Stimulated activated CD4-positive, alpha-beta T cell treated with anti-CD3 and anti-CD28 coated beads, Interleukin-2, amount 100 ng/mL, for 48 hours (primary cell): ENCODE measurements at places on chromosomes 3 and 15.

DNA sequence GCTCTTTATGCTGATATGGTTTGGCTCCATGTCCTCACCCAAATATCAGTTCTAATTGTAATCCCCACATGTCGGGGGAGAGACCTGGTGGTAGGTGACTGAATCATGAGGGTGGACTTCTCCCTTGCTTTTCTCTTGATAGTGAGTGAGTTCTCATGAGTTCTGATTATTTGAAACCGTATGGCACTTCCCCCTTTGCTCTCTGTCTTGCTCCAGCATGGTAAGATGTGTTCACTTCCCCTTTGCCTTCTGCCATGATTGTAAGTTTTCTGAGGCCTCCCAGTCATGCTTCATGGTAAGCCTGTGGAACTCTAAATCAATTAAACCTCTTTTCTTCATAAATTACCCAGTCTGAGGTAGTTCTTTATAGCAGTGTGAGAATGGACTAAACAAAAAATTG lies 107.6 kb downstream of the IMPG2 start:
- no peak for DNase-seq

DNA sequence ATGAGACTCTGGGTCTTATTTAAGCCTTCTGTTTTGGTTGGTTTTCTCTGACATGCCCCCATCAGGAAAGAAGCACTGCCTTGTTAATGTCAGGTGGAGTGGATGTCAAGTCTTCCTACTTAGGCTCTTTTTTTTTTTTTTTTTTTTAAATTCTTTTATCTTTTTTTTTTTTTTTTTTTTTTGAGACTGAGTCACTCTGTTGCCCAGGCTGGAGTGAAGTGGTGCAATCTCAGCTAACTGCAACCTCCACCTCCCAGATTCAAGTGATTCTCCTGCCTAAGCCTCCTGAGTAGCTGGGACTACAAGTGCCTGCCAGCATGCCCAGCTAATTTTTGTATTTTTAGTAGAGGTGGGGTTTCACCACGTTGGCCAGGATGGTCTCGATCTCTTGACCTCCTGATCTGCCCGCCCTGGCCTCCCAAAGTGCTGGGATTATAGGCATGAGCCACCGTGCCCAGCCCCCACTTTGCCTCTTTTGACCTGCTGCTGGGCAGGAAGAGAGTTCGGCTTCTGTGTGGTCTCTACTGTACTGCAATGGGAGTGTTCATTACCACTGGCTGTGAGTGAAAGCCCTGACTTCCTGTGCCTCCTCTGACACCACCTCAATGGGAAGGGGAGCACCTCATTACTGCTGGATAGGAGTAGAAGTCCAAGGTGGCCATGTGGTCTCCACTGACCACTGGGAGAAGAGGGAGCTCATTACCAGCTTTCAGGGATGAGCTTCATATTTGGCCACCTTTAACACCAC lies 10.9 kb downstream of the CTDSPL start:
- no peak for DNase-seq

DNA sequence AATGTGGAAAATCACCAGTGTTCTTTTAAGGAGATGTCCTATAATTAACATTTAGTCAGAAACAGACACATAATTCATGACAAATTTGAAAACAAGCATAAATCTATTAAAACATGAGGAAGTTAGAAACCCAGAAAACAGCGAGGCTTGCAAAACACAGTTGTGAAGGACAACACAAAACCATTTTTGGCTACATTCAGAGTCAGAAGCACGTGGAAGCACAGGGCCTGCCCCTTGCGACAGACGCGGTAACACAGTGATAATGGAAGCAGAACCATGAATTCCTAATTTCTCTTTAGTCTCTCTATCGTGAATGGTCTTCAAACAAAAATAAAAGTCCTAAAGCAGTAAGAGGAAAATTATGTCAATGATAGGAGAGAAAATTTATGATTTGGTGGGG lies 12.2 kb downstream of the NCEH1 start:
- DNase-seq, result no peak

GRCh38 chr15:64156652-64157331 lies 5.3 kb downstream of the SNX22 start:
- no peak for DNase-seq

DNA sequence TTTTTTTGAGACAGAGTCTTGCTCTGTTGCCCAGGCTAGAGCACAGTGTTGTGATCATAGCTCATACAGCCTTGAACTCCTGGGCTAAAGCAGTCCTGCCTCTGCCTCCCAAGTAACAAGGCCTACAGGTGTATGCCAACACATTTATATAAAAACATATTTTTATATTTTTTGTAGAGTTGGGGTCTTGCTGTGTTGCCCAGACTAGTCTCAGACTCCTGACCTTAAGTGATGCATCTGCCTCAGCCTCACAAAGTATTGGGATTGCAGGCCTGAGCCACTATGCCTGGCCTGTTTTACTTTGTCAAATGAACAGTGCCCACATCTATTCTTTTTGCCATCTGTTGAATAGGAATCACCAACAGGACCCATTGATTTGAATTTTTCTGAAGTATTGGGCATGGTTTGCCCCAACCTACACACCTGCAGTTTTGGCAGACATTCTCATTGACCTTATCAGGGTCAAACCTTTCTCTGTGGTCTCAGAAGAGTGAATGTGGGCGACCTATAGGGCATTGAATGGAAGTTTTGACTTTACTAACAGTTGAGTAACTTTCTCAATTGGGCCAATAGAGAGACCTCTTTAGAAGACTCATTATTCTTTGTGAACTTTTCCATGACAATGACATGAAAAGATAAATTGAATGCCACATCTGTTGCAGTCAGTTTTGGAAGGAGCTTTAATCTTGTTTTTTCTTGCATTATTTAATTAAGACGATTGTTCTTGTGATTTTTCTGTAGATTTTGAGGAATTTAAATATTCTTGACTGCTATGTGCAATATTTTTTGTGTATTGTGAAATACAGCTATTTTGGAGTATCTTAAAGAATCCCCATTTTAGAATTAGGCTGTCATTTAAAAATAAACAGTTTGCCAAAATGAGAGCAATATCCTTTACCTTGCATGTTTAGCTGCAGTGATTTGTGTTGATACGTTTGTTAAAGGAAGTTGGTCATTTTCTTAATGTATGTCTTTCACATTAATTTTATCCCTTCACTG lies 2.7 kb downstream of the IREB2 start:
- no peak for DNase-seq

GRCh38 chr3:3110749-3111361 lies 681 bp upstream of the IL5RA start:
- no peak for DNase-seq
